ENCODE measurements at places on chromosomes 4 and X.

GRCh38 chr4:70772929-70773555 lies 51.3 kb downstream of the RUFY3 start:
- DNase-seq, result no peak

DNA sequence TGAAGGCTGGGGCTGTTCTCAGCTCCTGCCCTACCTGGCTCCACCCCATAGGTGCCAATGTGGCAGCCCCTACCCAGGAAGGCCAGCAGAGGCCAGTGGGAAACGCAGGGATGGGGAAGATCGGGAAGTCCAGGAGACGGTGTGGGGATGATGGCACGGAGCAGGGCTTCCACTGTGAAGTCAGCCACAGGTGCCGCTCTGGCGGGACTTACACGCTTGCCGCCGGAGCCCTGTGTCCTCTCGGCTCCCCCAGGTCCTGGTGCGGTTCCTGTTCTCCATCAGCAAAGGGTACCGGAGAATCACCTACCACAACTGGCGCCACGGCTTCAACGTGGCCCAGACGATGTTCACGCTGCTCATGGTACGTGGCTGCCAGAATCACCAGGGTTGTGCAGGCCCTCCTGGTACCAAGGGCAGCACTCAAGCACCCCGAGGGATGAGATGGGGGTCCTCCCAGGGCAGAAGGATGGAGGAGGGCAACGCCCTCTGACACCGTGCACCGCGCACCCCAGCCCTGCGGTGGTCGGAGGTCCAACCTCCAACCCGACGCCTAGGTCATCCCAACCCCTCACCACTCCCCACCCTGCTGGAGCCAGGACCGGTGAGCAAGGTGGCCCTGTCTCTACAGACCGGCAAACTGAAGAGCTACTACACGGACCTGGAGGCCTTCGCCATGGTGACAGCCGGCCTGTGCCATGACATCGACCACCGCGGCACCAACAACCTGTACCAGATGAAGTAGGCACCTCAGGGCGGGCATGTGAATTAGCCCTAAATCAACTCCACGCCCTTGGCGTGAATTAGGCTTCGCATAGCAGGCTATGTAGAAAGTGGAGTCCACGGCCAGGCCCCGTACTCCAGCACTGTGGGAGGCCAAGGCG lies 12.0 kb downstream of the ATP5ME start:
- DNase-seq, result no peak

DNA sequence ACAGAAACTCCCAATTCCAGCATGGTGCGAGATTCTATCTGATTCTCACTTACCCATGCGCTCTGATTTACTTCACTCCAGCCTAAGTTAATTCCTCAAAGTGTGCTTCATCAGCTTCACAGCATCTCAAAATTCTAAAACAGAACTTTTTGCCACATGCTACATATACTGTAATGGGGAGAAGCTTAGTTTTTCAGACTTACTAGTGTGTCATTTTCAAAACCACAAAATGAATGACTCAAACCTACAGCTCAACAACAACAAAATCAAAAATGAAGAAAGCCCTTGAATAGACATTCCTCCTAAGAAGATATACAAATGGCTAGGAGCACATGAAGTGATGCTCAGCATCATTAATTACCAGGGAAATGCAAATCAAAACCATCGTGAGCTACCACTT lies 14.9 kb downstream of the IRF2 start:
- DNase-seq, result no peak

DNA sequence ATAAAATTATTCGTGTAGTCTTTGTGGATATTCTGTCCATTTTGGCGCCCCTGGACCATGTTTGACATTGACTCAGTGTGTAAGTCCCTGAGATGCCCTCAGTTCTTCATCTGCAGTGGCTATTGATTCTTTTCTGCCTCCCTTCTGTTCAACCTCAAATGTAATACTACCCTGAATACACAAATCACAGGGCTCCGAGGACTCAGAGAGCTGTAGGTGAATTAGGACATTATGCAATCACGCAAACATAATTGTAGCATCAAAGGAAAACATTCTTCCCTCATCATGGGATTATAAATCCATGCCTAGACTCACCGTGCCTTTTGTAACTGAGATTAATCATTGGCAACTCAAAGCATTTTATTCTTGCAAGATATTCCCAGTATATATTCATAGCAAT lies 161.4 kb upstream of the PACRGL start:
- DNase-seq, result no peak

- no peak for DNase-seq
Measured at GRCh38 chr4:47711646-47712045, 126.2 kb downstream of the CORIN start.

- DNase-seq, result no peak
Measured at GRCh38 chrX:20173856-20174255, 32.2 kb upstream of the EIF1AX start.

- DNase-seq, result no peak
Measured at GRCh38 chr4:72394012-72394663, 174.9 kb downstream of the ADAMTS3 start.

GRCh38 chrX:16851421-16851820 lies 18.7 kb downstream of the RBBP7 start:
- no peak for DNase-seq

DNA sequence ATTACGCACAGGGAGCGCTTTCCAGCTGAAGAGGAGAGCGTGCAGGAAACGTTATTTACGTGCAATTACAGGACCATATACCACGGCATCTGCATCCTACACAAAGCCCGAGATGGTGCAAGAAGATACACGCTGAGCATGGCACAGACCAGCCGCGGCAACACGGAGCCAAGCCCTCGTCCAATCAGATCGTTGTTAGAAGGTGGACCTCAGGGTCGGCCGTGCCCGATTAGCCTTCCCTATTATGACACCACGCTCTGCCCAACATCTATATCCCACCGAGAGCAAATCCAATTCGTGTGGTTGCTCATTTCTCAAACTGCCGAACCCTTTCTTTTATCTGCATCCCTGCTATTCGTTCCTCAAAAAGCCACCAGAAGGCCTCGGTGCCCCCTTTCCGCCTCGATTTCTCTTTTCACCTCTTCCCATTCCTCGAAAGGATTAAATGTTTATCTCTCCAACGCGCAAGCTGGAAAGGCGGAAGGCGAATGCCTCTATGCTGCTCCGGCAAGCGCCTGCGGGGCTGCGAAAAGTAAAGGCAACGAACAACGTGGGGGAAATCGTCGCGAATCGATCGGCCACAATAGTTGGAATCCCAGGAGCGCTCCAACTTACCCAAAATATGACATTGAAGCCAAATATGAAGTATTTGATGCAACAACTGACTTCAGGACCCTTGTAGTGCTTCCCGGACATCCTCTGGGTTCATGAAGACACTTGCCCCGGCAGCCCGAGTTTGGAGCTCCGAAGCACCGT lies 702 bp downstream of the TSPAN5 start:
- DNase-seq, result peak; percentile 66

GRCh38 chr4:176286728-176287127 lies 17.7 kb upstream of the ASB5 start:
- DNase-seq, result no peak

- DNase-seq, result no peak
Measured at GRCh38 chr4:10584042-10584441, 100.5 kb downstream of the CLNK start.

DNA sequence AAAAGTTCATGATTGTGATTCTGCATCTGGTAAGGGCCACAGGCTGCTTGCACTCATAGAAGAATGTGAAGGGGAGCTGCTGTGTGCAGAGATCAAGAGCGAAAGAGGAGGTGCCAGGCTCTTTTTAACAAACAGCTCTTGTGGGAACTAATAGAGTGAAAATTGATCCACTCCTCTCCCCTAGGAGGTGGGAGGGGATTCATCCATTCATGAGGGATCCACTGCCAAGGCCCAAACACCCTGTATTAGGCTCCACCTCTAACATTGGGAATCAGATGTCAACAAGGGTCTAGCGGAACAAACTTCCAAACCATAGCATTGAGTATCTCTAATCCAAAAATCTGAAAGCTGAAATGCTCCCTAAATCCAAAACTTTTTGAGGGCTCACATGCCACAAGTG lies 16.4 kb upstream of the PPID start:
- DNase-seq, result no peak

- DNase-seq, result no peak
Measured at GRCh38 chr4:98482503-98482846, 175.9 kb downstream of the TSPAN5 start.

DNA sequence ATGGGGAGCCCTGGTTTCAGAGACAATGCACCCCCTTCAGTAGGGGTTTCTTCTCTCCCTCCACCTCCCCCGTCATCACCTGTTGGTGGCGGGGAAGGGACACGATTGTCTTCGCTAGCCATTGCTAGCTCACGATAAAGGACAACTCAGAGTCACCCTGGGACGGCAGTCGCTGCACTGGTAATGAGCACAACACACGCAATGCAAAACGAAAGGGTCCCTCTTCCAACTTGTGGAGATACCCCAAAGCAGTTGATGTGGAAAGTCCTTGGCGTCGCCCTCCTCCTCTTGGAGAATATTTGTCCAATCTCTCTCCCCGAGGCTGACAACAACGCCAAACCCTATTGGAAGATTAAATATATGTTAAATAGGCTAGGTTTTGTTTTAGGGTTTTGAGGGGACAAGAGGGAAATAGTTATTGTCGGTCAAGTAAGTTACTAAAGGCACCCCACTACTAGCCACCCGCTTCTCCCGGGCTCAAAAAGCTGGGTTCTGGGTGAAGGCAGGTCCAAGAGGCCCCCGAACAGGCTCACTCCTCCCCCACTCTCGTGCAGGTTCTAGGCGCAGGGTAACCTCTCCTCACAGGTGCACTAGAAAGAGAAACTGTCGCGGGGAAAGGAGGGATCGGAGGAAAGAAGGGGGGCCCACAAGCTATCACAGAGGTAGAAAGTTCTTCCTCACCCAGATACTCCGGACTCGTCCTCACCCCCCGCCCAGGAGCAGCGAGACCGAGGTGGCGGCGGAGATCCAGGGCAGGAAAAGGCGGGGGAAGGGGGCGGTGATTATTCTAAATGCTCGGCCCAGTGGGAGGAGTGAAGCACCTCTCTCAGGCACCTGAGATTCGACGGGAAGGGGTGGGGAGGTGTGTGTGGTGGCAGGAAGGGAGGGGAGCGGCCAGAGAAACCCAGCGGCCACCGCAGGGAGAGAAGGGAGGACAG lies at the start of gene LRBA:
LRBA (minus strand) TSS at position 764 of the 938 bp plus-strand sequence; CDS start at position 122, 642 bp downstream.
- DNase-seq, result peak; percentile 88

GRCh38 chr4:116015062-116015461 lies 901.6 kb upstream of the NDST4 start:
- no peak for DNase-seq

- no peak for DNase-seq
Measured at GRCh38 chr4:81481151-81481550, 9.4 kb upstream of the RASGEF1B start.

DNA sequence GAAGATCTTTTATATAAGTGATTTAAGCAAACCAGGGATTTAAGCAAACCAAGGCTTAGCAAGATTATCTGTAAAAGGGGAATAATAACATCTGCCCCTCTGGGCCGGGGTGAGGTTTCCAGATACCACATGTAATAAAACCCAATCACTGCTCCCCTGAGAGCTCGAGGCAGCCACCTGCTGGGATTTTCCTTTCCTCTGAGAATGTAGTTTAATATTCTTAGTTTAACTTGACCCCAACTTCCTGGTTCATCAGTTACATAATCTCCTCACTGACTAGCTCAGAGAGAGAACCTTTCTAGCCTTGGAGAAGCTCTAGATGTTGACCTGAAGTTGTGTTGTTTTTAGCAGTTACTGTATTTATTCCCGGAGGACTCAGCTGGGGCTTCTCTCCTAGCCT lies 322.4 kb downstream of the ARHGAP10 start:
- no peak for DNase-seq

GRCh38 chrX:12972243-12972642 lies 2.7 kb upstream of the TMSB4X start:
- no peak for DNase-seq

DNA sequence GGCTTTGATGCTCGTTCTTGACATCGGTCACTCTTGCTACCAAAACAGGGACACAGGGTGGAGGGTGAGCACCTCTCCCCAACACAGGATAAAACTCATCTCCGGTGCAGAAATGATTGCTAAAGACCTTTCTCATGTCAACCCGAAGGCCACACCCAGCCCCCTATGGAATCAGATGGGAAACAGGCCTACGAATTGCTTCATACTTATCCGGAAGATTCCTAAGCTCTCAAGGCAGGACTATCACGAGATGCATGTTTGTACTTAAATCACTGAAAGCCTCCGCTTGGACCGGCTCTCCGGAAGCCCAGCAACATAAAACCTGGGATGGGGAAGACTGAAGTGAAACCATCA lies 74.9 kb downstream of the MTMR1 start:
- DNase-seq, result no peak

DNA sequence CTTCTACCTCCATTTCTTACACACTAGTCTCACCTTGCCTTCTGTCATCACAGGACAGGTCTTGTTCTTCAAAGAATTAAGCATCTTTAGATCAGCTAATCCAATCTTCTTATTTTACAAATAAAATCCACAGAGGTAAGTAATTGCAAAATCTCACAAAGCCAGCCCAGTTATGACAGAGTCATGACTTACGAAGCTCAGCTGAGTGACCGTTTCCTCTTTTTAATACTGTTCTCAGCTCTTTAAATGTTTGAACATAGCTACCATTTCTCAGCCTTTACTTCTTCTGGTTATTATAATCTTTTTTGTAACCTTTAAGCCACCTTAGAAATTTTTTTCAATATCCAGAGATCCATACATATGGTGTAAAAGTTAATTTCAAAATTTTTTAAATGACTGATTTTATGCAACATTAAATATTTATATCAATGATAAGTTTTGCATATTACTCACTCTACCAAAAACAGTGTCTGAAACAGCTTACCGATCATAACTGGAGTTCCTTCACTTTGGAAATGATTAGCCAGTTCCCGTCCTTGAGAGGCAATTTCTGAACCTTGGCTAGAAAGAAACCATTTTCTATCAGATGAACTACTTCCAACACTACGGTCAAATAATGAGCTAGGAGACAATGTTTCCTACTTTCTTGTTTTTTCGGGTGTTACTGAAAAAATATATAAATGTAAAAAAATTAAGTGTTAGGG lies 8.8 kb downstream of the ANKRD37 start:
- no peak for DNase-seq
